Breast epithelium (tissue), 4 donors: ENCODE measurements at places on chromosomes 16 and 17.

GRCh38 chr17:38870259-38871165, 654 bp downstream of the LASP1 start:
- peaks cover 35% of the 10 kb centered on the region for H3K4me1 ChIP-seq
- H3K27ac ChIP-seq: peak overlapping the region; percentile 91
- DNase-seq: peak; percentile 74
- H3K4me3 ChIP-seq: peak overlapping the region; percentile 92
- H3K27me3 ChIP-seq: no peaks in the 10 kb centered on the region
- H3K36me3 ChIP-seq: no peaks in the 10 kb centered on the region

GRCh38 chr17:8798846-8799569, at the start of gene MFSD6L:
TSS of gene MFSD6L (minus strand) at chr17:8799365. CDS start at chr17:8799120, 245 bp downstream.
- no peaks in the 10 kb centered on the region for H3K27me3 ChIP-seq
- DNase-seq: no peak
- H3K4me1 ChIP-seq: no peaks in the 10 kb centered on the region

DNA sequence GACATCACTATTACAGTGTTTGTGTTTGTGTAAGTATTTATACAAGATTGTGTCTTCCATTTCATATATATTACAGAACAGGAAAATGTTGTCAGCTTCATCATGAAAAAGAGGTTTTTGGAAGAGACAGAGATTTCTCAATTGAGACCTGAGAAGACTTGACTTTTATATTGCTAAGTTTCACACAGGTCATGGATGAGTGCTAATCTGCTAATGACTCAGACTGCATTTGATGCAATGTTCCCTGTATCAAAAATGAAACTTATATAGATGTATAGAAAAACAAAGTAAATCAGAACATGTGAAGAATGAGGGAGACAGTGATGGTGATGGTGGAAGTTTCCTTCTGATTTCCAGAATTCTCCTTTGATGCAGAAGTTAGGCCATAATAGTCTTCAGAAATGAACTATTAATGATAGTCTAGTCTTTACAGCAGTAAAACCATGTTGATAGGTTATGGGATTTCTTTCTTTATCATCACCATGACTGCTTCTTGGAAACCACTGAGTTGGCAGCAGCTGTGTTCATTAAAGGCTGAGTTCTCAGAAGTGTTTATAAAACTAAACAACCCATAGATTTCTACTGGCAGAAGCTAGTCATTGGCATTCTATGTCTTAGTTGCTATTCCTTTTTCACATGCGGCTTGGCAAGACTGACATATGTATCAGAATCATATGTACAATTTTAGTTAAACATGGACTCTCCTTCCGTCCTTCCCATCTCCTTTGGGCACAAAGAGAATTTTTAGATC, 56.1 kb downstream of the PCTP start:
- DNase-seq: no peak
- no peaks in the 10 kb centered on the region for H3K4me1 ChIP-seq
- no peak overlapping the region for H3K27ac ChIP-seq
- no peaks in the 10 kb centered on the region for H3K36me3 ChIP-seq
- H3K4me3 ChIP-seq: no peak overlapping the region
- no peaks in the 10 kb centered on the region for H3K27me3 ChIP-seq

GRCh38 chr17:69357701-69358100, 30.8 kb upstream of the ABCA5 start:
- DNase-seq: no peak
- no peak overlapping the region for H3K27ac ChIP-seq
- H3K27me3 ChIP-seq: no peaks in the 10 kb centered on the region
- H3K36me3 ChIP-seq: no peaks in the 10 kb centered on the region
- H3K4me1 ChIP-seq: no peaks in the 10 kb centered on the region
